Cerebellum (tissue), 4 donors: ENCODE measurements at places on chromosomes 2 and 18.
A peak's percentile ranks its signal among the peaks of the same experiment; 100 is the strongest.

GRCh38 chr2:86704459-86704971, 15.6 kb upstream of the RMND5A start:
- DNase-seq: peak; percentile 85

DNA sequence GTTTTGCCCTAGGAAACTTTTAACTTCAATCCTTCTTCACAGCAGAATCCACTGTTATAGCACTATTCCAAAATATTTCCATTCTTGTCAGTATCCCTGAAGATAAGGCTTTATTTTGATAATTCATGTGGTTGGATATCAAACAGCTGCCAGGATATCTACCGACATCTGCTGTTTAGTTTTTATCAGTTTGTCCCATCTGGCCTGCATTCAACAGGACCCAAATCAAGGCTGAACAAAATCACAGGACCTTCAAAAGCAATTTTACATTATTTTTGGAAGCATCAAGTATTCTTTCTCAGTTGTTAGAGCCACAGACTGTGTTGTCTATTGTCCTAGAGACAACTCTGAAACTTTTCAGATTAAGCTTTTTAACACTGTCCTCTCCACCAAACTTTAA, 429.0 kb upstream of the PIK3C3 start:
- DNase-seq: no peak

DNA sequence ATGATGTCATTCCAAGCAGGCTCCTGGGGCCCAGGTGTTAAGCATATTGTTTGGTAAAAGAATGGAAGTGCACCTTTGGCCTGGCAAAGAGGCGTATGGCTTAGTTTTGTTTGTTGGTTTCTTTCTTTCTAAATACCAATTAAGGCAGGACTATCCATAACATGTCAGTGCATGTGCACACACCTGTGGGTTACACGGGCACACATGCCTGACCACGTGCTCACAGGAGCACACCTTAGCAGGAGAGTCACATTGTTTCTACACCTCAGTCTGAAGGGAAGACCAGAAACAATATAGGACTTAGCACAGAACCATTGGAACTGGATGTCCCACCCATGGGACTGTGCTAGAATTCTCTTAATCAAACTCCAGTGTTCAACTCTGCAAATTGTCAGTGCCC, 127.8 kb downstream of the FBXO15 start:
- DNase-seq: no peak

GRCh38 chr2:176652300-176653182, 383.3 kb downstream of the MTX2 start:
- peak; percentile 52 for DNase-seq

- no peak for DNase-seq
Observed at GRCh38 chr18:24400587-24400986, 3.0 kb upstream of the OSBPL1A start.
